ENCODE measurements at places on chromosomes 2 and 18. TPM values are rescaled to one million over a fixed set of nuclear protein-coding genes. Genes with fewer than 3 reads are reported as not detected.

GRCh38 chr18:63342206-63342605, 22.6 kb upstream of the BCL2 start:
- DNase-seq, result no peak

GRCh38 chr2:36403675-36404230, 48.2 kb downstream of the CRIM1 start:
- no peak for DNase-seq

GRCh38 chr18:63301434-63301833, 18.1 kb downstream of the BCL2 start:
- DNase-seq, result no peak

DNA sequence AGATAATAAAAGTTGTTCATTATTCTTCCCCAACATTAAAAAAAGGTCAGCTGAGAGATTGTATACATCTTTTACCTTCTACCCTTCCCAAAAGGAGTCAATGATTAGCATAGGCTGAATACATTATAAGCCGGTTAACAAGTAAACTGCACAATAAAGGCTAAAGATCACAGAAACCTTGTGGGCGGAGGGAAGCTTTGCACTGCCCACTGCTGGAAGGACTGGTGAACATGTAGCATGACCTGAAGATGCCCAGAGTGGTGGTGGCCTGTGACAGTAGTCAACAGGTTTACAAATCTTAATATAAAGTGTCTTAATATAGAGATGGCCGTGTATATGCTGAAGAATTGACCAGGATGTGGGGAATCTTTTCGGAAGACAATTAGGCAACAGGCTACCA, 35.6 kb downstream of the ARL5A start:
- no peak for DNase-seq

GRCh38 chr18:3234457-3234856, 13.1 kb upstream of the MYL12A start:
- no peak for DNase-seq

DNA sequence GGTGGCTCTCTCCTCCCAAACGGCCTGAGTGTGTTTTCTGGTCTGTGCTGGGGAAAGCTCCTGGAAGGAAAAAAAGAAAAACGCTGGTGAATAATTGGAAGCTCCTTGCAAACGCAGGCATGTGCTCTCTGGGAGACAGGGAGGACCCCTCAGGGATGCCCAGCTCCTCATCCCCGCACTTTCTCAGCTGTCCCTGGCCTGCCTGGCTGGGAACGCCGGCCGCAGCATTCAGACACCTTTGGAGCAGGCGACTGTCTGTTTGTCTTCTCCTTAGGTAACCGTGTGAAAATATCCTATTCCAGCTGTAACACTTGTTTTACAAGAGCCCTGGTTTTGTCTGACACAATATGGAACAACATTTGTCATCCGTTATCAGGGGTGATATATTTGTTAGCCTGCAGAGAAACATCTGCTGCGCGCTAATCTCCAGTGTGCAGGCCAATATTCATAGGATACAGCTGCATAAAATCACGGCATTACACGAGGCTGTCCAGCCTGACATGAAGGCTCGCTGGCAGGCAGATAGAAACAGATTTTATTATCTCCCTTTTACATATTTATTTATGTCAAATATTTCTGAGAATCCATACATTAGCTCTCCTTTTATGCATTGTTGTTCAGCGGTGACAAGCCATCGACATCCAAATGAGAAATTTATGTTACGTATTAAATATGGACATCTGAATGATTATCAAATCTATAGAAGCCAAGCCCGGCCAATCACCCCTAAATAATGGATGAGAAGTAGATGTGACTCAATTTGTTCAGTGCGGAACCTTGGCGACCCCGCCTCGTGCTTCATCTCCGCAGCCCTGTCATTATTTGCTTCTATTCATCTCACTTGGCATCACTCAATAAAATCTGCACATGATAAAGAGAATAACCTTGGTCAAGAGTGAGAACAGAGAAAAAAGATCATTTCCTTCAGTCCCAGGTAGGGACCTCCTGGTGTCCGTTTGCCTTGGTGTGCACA, 675.1 kb upstream of the SALL3 start:
- DNase-seq, result no peak

SKOR2 gene
- total RNA-seq, result not detected

DNA sequence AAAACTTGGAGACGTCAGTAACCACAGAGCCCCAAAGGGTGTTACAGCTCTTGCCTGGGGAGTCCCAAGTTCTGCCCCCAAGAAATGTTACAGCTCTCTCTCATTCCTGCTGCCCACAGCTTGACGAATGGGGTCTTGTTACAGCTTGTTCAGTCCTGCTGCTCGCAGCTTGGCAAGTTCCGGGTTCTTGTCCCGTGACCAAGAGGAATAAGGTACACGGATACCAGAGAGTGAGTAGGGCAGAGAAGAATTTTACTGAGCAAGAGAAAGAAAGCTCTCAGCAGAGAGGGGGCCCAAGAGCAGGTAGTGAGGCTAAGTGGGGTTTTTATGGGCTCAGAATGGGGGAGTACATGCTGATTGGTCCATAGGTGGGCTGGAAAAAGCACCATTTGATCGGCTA, 27.2 kb downstream of the SLC39A6 start:
- DNase-seq, result no peak

- DNase-seq, result no peak
These were observed 513.0 kb downstream of the GALR1 start for GRCh38 chr18:77762642-77763041.

- no peak for DNase-seq
These were observed 2.3 kb downstream of the KIF1A start for GRCh38 chr2:240817496-240818292.

DNA sequence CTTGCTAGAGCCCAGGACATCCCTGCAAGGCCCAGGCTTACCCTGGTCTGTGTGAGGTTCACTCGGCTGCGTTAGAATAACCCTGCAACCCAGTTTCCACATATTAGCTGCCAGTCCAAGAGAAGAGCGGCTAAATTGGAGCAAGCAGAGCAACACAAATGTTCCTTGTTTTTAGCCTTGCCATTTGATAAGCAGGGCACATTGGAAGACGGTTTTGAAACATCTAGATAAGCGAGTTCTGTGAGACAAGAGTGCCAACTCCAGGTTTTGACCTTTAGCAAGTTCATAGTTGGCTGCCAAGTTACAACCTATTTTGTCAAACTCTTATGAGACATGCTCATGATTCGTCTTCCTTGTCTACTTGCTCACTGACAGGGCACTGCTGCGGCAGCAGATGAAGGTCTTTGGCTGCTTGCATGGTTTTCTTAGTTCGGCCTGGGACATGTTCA, 23.5 kb downstream of the DPP4 start:
- no peak for DNase-seq

DNA sequence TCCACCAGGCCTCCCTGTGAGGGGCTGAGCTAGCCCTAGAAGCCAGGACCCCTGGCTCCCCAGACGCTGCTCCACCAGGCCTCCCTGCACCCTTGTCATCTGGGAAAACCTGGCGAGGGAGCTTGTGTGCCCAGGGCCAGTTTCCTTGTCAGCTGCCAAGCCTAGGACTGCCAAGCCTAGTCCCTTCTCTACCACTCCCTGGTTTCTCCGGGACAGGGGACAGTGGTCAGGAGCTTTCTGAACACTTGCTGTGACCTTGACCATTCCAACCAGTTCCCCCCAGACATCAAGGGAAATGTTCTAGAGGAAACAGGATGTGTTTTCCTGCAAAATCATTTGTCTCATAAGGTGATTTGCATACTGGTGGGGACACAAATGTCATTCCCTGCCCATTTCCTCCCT, 41.3 kb upstream of the MRPL33 start:
- DNase-seq, result no peak

Data from suprapubic skin (tissue), 4 donors.